NCI-H774 (cell line): ENCODE measurements at places on chromosomes 6 and 20.

- DNase-seq, result no peak
These were observed 398.0 kb downstream of the EPHA7 start for GRCh38 chr6:93021235-93021915.

- DNase-seq, result no peak
These were observed 499.8 kb upstream of the PTCHD4 start for GRCh38 chr6:48610846-48611245.

- DNase-seq, result no peak
These were observed 145.6 kb downstream of the GJA10 start for GRCh38 chr6:90039911-90040310.

GRCh38 chr20:17457079-17457478 lies 74.1 kb downstream of the BFSP1 start:
- DNase-seq, result no peak

DNA sequence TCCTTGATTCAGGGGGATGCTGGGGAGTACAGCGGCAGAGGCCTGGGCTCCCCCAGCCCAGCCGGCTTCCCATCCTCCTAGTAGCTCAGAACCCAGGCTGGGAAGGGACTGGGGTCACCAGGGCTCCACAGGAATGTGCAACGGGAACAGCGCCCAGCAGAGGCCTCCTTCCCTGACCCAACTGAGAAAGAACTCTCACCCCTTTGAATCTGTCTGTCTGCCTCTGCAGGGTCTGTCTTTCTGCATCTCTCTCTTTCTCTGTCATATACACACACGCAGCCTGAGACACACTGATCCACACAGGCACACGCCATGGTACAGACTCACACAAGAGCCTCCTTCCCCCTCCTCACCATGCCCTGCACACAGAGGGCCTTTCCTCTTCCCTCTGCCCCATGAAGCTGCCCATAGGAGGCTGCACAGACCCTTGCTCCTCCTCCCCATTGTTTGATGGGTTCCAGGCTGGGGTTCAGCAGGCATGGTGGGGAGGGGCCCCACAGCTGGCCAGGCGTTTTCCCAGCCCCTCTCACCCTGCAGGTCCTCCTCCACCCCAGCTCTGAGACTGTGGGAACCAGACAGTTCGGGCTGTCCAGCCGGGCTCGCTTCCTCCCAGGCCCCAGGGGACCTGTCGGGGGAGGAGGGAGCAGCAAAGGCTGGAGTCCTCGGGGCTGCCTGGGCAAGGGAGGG lies 2.8 kb downstream of the FOXS1 start:
- DNase-seq, result no peak

DNA sequence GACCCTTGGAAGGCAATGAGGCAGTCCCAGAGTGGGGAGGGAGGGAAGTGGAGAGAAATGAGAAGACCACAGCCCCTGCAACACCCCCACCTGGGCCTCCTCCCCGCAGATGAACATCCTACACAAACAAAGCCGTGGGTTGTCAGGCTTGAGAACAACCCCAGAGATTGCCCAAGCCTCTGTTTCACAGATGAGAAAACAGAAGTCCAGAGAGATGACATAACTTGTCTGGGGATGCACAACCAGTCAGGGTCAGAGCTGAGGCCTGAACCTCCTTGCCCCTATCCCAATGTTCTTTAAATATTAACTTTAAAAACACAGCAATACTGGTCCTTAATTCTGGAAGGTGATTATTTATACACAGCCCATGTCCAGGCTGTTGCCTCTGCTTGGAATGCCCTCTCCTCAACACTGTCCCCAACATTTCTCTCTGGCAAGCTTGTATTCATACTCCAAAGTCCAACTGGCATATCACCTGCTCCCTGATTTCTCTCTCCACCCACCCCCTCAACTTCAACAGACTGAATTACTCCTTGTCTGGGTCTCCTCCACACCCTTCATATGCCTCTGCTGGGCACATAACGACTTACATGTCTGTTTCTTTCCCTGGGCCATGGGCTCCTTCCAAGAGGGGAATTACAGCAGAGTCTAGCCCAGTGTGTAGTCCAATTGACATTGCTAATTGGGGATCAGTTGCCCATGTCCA lies 135.5 kb upstream of the LRFN2 start:
- no peak for DNase-seq

DNA sequence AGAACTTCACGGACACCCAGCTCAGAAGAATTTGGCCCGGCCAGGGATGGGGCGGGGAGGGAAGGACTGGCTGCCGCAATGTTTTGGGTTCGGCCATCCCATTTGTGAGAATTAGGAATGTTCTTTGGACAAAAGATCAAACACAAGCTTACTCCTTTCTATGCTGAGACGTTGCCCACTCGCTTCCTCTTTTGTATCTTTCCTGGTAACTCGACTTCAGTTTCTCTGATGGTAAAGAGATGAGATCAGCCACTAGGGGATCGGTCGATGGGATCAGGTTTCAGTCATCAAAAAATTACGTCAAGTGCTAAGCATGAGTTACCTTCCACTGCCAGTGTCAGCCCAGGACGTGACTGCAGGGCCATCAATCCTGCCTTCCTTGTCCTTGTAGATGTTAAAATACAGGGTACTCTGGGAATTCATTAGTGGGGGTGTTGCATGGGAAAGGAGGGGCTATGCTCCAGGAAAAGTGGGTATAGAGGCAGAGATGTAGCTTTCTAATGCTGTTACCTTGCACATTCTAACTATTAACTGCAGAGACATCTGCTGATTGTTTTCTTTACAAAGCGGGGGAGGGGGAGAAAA lies 190.2 kb downstream of the TSHZ2 start:
- DNase-seq, result peak; percentile 69

DNA sequence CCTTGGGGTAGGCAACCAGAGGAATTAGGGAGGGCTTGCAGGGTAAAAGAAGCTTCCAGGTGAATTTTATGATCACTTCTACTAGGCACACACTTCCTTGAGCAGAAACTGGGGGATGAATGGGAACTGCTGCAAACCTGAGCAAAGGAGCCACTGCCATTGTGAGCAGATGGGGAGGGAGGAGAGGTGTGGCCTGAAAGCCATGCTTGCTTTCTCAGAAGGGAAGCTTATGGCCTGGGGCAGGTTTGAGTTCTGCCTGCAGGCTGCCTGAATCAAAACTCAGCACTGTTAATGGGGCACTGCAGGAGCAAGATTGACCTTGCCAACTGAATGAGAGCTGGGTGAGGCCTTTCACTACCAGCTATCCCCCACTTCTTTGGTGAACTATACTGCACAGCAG lies 328.1 kb downstream of the NKAIN2 start:
- DNase-seq, result no peak

DNA sequence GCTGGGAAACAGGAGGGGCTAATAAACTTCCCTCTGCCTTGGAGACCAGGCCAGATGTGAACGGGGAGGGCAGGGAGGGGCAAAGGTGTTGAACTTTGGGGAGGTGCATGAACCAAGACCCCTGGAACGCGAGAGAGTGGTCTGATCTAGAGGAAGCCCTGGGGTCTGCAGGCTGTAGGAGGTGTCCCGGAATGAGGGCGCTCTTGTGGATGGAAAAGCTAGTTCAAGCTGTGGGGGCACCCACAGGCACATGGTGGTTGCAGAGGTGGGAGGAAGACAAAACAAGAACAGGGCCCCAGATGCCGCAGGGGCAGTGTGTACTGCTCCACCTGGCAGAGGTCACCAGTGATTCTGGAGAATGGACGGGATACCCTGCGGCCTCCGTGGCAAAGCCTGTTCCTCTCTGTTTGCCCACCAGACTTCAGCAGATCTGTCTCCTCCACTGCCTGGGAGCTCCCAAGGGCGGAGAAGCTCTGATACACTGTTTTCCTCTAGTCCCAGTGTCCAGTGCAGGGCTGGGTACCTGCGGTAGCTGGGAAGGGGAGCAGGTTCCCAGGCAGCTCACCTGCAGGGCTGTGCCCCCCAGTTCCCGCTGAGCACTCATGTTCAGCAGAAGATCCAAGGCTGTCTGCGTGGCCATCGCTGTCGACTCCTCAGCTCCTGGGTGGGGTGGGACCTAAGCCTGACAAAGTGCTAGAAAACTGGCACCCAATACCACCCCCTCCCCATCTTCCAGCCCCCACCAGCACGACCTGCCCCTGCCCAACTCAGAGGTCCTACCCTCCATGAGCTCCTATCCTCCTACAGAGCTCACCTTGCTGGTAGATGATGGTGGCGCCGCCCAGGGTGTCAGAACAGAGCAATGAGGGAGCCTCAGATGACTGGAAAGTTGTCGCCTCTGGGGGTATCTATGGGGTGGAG lies 14.7 kb downstream of the ZNF335 start:
- no peak for DNase-seq

GRCh38 chr20:58260006-58260405 lies 31.6 kb upstream of the ANKRD60 start:
- DNase-seq, result no peak

DNA sequence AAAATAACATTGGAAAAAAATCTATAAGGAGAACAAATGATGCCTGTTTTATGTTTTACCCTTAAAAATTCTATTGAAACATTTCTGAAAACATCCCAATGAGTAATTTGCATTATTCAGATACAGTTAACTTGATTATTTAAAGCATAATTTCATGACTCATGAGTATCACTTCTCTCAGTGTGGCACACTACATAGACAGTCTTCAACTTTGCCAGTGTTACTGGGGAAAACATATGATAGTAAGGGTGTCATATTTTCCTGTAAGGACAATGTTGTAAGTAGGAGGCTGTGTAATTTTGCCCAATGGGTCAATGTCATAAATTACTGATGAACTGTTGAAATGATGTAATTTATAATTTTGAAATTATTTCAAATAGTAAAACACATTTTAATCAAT lies 125.5 kb downstream of the PHACTR1 start:
- no peak for DNase-seq

DNA sequence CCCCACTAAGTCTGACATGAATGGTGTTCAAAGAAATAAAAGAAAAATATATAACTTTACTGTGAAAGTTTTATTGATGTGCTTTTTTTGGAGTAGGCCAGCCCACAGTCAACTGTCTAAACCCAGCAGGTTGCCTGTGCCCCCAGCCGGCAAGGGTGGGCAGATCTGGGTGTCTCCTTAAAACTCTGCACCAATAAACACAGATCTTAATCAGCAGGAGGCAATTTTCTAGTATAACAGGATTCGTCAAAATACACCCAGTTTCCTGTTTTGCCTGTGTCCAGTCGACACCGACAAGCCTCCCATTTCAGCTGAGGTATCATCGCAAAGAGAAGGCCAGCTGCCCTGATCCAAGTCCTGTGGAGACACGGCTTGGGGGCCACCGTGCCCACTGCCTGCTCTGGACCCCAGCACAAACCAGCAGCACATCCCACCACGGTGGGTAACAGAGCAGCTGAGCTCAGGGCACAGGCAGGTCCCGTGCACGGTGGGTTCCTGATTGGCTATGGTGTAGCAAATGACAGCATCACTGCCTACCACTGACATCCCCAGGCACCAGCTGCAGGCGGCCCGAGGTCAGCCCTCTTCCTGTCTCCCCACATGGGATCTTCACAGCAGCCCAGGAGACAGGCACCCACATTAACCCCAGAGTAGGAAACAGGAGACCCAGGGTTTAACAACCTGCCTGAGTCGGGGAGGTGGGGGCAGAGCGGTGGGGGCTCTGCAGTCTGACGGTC lies 15.7 kb downstream of the BMP7 start:
- DNase-seq, result no peak

DNA sequence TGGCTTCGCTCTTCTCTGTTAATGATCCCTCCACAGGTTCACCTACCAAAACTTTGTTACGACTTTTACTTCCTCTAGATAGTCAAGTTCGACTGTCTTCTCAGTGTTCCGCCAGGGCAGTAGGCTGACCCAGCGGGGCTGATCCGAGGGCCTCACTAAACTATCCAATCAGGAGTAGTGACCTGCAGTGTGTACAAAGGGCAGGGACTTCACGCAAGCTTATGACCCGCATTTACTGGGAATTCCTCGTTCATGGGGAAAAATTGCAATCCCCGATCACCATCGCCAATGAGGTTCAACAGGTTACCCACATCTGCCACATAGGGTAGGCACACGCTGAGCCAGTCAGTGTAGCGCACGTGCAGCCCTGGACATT lies 771.4 kb upstream of the DEFB115 start:
- DNase-seq, result no peak

GRCh38 chr6:116036075-116036773 lies 24.5 kb downstream of the FRK start:
- no peak for DNase-seq

DNA sequence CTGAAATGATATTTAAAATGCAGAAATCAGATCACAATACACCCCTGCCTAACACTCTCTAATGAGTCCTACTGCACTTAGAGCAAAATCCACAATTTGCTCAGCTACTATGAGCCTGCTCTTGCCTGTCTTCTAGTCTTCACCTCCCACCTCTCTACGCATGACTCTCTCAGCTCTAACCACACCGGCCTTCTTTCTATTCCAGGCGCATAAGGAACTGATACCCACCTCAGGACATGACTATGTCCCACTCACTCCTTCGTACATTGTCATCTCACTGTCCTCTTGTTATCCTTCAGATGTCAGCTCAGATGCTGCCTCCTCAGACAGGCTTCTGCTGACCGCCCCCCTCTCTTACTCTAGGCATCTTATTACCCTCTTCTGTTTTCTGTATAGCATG lies 201.0 kb upstream of the FLRT3 start:
- no peak for DNase-seq

- no peak for DNase-seq
These were observed 57.1 kb downstream of the YTHDF1 start for GRCh38 chr20:63158845-63159244.

GRCh38 chr6:79079561-79080041 lies 1.5 kb upstream of the PHIP start:
- no peak for DNase-seq

DNA sequence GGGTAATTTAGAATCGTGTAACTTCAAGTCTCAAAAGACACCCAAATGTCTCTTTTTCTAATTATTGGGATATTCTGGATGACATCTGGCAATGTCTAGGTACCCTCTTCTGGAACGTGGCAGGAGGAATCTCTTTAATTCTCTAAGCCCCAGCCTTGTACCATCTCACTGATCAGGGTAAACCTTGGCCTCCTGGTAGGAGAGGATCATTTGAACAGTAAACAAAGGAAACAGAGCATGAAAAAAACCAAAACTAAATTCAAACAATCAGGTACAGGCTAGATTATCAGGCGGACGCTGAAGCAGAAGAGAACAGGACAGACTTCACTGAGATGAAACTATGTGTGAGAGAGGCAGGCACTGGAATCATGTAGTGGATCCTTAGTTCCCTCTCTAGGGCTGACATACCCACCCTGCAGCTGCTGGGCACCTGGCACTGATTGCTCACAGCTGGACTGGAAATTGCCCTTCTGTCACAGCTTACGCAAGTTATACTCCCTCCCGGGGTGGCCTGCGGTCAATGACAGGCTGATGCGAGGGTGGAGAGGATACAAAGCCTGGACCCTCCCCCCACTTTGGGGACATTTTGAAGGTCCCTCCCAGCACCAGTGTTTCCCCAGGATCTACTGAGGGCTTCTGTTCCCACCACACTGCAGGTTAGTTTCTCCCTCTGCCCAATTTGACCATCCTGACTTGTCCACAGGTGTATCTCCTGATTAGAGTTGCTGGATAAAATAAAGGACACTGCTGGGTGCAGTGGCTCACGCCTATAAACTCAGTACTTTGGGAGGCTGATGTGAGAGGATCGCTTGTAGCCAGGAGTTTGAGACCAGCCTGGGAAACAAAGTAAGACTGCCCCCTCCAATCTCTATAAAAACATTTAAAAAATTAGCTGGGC lies 20.6 kb upstream of the ZBTB24 start:
- peak; percentile 37 for DNase-seq
